Cortex of kidney (tissue), 1 donor: ENCODE measurements at places on chromosomes 16 and 17.

- no peak for DNase-seq
Measured at GRCh38 chr16:89084411-89084810, 9.2 kb upstream of the ACSF3 start.

DNA sequence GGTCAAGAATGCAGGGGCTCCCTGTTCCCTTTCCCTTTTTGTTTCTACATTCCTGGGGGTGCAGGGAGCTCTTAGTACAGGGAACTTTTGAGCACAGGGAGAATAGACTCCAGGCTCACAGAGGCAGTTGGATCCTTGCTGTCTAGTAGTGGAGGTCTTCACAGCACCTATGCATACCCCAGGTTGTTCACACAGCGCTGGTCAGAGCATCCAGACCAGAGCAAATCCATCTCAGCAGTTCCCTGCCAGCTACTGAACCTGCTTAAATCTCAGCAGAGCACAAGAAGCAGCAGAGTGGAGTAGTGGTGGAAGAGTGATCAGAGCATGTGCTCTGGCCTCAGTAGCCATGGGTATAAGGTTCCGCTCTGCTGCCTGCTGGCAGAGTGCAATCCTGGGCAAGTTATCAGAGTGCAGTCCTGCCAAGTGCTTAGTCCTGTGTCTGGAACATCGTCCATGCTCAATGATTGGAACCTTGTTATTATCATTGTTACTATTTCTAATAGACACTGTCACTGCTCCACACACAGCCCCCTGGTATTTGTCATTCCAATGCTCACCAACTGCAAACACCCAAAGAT is 220.4 kb downstream of the CBLN1 start:
- DNase-seq = no peak

- no peak for DNase-seq
Measured at GRCh38 chr17:48459070-48459844, 29.2 kb upstream of the SKAP1 start.

DNA sequence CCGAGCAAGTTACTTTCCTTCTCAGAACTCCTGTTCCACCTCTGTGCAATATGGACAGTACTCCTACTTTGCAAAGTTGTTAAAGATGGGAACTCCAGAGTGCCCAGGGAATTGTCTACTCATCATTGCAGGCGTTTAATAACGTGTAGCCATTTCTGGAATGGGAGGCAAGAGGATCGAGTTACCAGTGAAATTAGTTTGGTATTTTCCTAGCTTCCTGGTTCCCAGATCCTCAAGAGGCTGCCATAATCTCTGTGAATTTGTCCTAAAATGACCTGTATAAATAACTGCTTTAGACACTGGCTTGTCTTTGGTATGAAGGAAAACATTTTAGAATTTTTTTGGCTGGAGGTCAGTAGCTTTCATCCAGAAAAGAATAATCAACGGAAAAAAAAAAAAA is 27.7 kb downstream of the WWOX start:
- DNase-seq = no peak

- no peak for DNase-seq
Measured at GRCh38 chr16:78395035-78395434, 295.6 kb downstream of the WWOX start.

DNA sequence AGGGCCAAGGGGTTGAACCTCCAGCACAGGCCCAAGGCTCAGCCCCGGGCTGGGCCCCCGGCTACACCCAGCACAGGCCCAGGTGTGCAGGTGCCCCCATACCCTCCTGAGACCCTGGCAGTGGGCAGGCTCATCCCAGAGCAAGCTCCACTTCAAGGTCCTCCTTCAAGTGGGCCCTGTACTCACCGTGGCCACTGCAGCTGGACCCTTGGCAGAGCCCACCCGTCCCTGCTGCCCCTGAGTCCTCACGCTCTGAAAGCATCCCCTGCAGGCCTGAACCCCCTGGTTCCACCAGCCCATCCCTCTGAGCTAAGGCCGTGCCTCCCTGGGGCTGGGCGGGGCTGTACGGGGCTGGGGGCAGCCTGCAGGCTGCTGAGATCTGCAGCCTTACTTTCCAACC is 11.2 kb upstream of the CACNA1H start:
- DNase-seq = no peak

- DNase-seq = no peak
Measured at GRCh38 chr16:77711775-77712174, 10.5 kb upstream of the NUDT7 start.

- DNase-seq = peak; percentile 15
Measured at GRCh38 chr16:30088832-30089624, 2.7 kb downstream of the TBX6 start.

- DNase-seq = no peak
Measured at GRCh38 chr16:86101897-86102157, 202.9 kb downstream of the IRF8 start.

GRCh38 chr17:41367426-41368075 is 2.1 kb downstream of the KRT33B start:
- DNase-seq = no peak
